ENCODE measurements at places on chromosomes 3 and 15.

DNA sequence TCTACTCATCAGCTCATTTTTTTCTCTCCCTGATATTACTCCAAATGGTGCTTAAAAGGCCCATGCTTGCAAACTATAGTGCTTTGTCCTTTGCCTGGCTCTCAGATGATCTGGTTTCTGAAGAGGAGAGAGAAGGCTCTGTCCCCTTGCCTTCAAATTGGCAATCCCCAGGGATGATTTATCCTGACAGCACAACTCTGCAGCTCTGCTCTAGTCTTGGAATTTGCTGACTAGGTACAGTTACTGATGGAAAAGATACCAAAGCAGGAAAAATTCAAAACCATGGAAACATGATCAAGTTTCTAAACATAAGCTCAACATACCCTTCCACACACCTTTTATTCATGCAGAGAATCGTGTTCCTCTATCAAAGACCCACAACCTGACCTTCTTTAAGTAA lies 106.7 kb upstream of the CADPS start:
- DNase-seq = no peak

DNA sequence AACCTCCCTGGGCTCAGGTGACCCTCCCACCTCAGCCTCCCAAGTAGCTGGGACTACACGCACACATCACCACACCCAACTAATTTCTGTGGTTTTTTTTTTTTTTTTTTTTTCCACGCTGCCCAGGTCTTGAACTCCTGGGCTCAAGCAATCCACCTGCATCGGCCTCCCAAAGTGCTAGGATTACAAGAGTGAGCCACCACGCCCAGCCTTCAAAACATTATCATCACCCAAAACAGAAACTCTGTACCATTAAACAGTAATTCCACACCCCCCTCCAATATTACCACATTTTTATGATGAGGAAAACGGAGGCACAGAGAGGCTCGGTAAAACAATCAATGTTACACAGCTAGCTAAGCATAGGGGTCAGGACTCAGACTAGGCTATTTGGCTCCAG lies 4.0 kb downstream of the IMP3 start:
- DNase-seq = no peak

- DNase-seq = peak; percentile 66
Observed at GRCh38 chr3:165185707-165186327, 10.4 kb downstream of the SLITRK3 start.

DNA sequence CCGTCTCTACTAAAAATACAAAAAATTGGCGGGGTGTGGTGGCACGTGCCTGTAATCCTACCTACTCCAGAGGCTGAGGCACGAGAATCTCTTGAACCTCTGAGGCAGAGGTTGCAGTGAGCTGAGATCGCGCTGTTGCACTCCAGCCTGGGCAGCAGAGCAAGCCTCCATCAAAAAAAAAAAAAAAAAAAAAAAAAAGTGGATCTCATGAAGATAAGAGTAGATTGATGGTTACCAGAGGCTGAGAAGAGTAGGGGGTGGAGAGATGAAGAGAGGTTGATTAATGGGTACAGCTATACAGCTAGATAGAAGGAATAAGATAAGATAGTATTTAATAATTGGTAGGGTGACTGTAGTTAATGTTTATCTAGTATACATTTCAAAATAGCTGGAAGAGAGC lies 65.9 kb upstream of the LRRC3B start:
- no peak for DNase-seq

- DNase-seq = no peak
Observed at GRCh38 chr3:45792036-45792435, 4.3 kb downstream of the SLC6A20 start.

DNA sequence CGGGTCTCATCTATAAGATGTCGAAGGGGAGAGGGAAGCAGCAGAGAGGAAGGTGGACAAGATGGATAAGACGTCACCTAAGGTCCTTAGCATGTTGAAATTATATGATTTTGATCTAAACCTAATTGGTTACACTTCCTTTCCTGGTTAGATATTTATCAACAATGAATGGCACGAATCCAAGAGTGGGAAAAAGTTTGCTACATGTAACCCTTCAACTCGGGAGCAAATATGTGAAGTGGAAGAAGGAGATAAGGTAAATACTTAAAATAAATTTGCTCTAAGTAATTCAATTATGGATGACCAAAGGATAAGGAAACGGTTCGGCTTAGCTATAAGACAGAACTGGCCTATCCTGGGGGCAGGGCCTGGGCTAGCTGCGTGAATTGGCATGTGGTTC lies 5.5 kb downstream of the ALDH1A3 start:
- DNase-seq = no peak

GRCh38 chr15:78263907-78264303 lies 457 bp upstream of the DNAJA4 start:
- DNase-seq = no peak

DNA sequence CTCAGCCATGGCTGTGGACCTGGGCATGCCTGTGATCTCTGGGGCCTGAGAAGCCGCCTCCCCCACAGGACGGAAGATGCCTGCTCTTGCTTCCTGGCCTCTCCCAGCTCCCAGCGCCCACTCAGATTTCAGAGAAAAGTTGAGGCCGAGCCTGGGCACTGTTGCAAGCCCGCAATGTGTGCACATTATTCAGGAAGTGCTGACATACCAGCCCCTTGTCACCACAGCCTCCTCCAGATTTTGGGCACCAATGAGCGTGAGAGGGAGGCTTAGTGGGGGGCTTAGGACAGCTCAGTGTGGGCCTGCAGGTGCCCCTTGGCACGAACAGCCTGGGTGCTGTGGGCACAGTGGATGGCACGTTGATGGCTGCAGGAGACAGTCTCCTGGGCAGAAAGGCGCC lies 1400.9 kb upstream of the ALCAM start:
- DNase-seq = no peak

DNA sequence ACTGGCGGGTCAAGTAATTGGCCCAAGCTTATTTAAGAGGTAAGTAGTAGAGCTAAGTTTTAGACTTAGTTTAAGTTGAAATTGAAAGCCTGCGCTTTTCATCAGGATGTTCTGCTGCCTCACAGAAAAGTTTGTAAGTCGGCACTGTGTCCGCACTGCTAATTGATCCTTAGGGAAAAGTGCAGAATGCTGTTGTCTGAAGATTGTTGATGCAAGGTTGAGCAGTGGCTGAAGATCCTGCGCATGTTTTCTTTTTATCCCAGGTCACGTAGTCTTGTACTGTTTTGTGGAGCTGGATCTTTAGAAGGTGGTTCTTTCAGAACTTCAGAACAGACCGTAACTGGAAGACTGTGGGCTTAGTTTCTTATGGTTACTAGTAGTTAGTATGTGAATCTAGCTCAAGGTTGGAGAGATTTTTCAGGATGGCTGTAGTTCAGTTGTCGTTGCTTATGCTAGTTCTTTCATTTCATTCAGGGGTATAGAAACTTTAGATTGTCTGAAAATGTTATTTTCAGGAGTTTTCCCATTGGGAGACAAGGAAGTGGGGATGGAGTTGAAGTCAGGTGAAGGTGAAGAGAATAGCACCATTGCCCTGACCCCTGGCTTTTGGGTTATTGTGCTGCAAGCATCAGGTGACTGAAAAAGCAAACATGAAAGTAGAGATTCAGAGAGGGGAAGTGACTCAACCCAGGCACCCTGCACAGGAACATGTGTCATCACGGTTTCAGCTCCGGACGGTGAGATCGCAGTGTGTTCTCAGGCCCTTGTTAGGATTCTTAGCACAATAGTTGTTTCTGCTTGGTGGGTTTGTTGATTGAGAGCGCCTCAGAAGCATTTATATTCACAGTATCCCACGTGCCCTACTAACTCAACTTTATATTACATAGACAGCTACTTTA lies 32.8 kb downstream of the AKAP13 start:
- DNase-seq = peak; percentile 73

GRCh38 chr3:187068787-187069186 lies 70.5 kb downstream of the RPL39L start:
- DNase-seq = no peak

DNA sequence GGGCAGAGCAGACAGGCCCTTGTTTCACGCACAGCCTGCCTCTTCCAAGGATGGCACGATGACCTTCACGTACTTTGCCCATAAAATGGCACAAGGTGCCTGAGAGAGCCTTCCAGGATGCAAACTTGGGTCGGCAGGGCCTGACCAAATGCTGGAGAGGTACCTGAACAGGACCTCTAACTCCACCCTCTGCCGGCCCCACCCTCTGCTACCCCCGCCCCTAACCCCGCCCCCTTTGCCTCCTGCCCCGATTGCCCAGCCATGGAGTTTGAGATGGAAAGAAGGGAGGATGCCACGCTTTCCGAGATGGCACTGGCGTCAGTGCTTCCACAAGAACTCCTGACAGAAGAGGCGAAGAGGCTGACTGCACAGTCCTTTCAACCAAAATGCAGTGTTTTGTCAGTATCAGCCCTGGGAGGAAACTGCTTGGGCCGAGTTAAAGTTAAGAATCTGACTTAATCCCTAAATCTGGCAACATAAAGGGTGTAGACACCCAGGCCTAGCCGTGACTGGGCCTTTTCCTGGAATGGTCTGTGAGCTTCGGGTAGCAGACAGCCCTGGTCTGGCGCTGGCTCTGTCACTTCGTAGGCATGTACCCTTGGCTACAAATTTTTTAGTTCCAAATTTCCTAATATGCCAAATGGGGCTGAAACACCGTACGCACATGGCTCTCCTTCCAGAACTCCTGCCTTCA lies 230.3 kb upstream of the RGMA start:
- no peak for DNase-seq

DNA sequence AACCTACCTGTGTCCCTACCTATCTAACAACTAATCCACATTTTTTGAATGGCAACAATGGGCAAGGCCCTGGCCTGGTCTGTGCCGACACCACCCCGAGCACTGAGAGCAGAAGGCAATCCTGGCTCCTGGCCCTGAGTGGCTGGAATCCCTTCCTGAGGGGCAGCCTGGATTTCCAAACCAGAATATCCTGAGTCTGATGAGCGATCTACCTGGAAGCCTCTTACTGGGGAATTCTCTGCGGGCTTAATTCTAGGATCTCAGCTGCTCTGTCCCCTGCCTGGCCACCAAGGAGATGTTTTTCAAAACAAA lies 22.1 kb downstream of the ATP2B2 start:
- no peak for DNase-seq

- no peak for DNase-seq
Observed at GRCh38 chr3:25151903-25152295, 276.2 kb upstream of the RARB start.

DNA sequence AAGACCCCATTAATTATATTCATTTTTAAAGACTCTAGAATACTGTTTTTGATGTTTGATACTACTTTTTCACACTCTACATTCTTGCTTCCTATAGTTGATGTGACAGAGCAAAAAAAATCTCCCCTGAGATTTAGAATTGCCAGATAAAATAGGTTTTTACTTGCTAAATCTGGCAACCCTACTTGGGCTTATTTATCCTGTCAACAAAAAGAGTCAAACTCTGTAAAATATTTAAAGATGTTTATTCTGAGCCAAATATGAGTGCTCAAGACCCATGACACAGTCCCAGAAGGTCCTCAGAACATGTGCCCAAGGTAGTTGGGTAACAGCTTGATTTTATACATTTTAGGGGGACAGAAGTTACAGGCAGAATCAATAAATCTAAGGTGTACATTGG lies 72.3 kb downstream of the DAPK2 start:
- no peak for DNase-seq

- DNase-seq = no peak
Observed at GRCh38 chr3:149906036-149906435, 64.7 kb downstream of the PFN2 start.

DNA sequence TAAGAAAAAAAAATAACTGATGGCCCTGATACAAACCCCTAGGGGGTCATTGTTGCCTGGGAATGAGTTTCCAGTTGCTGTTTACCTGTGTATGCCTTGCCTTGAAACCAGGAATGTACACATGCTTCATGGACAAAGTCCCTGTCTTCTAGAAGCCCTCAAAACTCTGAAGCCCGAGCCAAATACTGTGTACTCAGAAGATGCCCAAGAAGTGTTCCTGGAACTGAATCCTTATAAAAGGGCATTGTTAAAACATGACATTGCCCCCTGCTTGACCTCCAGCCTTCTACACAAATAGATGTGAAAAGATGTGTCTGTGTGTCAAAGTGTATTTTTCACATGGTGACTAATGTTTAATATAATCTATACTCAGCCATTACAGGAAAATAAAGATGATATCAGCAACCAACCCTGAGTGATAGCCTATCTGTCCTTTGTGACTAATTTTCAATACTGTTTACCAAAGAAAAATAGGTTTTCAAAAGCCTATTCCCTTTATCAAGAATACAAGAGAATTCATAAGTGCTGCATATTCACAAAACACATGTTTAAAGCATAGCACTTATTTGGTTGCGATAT lies 325.9 kb downstream of the MECOM start:
- DNase-seq = no peak

DNA sequence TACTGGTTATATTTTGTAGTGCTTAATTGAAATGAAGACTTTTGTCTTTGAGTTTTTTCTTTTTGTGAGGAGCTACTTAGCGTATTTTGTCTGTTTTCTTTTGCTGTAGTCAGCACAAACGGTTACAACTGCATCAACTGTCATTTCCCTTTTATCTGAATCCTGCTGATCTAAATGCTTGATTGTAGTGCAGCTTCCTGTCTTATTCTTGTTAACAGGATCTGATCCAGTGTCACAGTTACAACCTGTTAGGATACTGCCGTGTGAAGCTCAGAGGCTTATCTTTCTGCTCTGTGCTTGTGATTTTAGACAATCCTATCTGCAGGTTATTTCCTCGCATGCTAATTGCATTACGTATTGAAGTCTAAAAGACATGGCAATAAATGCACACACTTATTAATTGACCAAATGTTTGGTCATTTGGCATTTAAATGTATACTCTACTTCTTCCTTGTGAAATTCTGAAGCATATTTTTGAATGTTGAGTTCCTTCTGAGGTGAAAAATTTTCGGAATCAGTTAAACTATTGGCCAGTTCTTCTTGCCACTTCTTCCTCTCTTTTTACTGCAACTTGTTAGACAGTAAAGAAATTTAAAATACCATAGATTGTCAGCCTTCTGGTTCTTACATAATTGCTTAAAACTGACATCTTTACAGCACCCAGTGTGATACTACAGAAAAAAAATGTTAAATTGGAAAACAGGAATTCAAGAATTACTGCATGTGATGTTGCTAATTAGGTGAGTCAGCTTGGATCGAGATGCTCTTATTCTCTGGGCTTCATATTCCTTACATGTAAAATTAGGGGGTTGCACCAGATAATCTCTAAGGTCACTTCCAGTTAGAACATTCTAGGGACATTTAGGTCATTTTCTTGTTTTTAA lies 168.2 kb downstream of the MBNL1 start:
- no peak for DNase-seq

DNA sequence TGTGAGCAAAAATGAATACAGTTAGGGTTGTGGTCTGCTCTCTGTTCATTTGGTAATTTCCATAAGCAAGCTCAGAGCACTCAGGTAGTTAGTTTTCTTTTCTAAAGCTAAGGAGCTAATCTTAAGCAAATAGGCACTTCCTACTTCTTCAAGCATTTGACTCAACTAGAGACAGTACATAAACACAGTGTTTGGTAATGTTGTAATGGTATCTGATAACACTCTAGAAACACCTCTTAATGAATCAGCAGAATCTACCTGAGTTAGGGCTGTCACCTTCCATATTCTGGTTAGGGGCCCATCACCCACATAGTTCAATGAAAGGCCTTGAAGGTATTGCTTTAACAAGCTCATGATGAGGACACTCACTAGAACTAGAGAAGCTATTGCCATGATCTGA lies 83.1 kb downstream of the PLCH1 start:
- DNase-seq = no peak

- DNase-seq = no peak
Observed at GRCh38 chr15:90576711-90577389, 47.1 kb downstream of the CRTC3 start.

- DNase-seq = peak; percentile 87
Observed at GRCh38 chr3:36893137-36893557, 51.7 kb downstream of the TRANK1 start.

- no peak for DNase-seq
Observed at GRCh38 chr15:28167042-28167441, 67.9 kb upstream of the OCA2 start.

GRCh38 chr15:85646538-85647091 lies 148.1 kb downstream of the KLHL25 start:
- peak; percentile 84 for DNase-seq

All from inflammatory macrophage treated with lipopolysaccharide for 1 hour (primary cell).